ENCODE measurements at places on chromosomes 3 and 15.

- DNase-seq = no peak
Measured at GRCh38 chr3:50627407-50628051, 10.6 kb downstream of the MAPKAPK3 start.

- no peak for DNase-seq
Measured at GRCh38 chr15:68909601-68910100, 20.7 kb upstream of the SPESP1 start.

DNA sequence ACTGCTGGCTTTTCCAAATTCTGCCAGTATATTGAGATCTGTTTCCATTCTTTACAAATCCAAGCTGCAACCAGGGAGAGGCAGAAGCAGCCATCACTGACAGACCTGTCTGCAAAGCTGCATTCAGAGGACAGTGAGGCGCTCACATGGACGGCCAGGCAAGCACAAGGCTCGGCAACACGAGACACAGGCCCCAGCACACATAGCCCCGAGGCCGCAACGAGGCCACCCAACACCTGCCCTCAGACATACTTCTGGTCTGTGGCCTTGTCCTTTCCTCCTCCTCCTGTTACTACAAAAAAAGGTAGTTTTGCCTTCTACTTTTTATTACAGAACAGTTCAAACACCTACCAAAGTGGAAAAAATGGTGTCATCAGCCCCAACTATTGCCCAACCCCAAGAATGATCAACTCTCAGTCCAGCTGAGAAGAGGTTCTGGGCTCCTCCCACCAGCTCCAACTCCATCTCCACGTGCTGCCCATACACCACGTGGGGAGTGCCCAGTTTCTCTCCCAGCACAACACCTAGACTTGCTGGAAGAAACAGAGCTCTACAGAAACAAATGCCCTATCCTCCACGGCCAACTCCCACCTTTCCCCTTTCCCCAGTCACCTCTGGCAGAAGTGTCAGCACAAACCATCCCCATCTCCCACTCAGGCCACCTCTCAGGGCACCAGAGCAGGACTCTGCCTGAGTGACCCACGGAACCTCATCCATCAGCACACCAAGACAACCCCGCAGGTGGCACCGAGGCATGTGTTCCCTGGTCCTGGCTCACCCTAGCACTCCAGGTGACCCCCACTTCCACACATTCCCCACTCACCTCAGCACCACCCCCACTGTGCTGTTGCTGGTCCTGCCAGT is 7.4 kb downstream of the ZXDC start:
- DNase-seq = no peak

- no peak for DNase-seq
Measured at GRCh38 chr3:133213937-133214336, 175.7 kb downstream of the TMEM108 start.

DNA sequence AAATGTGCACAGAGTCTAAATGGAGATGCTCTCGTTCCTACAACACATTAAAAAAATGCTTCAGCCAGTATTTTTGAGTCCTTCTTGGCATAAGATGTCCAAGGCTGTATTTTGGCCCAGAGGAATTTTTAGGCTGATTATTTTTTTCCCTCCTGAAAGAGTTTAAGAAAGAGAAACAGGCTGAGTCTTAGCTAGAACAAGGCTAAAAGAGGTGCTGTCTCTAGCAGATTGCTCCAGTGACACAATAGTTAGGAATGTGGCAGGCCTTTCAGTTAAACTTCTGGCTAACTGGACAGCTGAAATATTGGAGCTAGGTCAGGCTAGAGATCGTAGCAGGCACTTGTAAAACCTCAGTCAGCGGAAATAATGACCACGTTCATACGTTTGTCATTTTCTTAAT is 271.4 kb upstream of the RARB start:
- DNase-seq = no peak
